ENCODE measurements at places on chromosomes 12 and 14.

GRCh38 chr12:93167841-93168492 lies 209.8 kb upstream of the NUDT4 start:
- no peak for DNase-seq

DNA sequence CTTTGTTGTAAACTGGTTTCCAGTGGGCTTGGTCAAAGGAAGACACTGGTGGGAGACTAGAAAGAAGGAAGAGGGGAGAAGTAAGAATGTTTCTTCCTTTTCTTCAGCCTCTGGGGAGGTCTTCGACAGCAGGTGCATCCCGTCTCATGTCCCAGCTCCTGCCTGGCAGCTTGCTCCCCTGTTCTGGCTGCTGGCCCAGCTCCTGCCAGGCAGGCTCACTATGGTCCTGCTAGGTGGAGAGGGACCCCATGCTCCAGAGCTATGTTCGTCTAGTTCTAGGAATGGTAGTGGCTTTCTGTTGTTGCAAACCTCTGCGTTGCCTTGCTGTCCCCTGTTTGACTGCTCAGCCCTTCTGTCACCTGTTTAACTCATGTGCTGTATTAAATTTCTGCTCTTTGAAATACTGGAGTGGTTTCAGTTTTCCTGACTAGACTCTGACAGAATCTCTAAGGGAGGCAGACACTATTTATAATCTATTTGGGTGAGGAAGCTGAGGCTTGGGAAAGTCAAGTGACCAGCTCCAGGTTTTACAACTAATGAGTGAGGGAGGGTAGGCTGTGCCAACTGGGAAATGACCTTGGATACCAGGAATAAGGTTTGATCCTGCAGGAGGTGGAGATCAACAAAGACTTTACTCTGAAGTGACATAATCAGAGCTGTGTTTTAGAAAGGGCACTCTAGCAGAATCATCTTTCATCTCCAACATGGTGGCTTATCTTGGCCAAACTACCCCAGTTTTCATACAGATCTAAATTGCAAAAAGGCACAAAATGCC lies 94.7 kb upstream of the DDHD1 start:
- DNase-seq = no peak

GRCh38 chr12:66767536-66767935 lies 88.7 kb upstream of the GRIP1 start:
- DNase-seq = no peak

DNA sequence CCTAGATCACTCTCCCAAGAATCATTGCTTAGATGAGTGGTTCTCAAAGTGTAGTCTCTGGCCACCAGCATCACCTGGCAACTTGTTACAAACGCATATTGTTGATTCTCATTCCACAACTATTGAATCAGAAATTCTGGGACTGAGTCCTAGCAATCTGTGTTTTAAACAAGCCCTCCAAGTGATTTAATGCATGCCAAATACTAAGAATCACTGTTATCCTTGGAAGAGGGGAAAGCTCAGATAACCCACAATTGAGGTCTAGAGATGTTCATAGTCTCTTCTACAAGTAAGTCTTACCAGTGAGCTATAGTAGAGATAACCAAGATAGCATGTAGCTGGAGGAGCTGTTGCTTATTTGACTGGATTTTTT lies 666.6 kb downstream of the DIO2 start:
- DNase-seq = peak; percentile 67

- DNase-seq = no peak
Observed at GRCh38 chr14:101116486-101117130, 213.1 kb upstream of the RTL1 start.

- no peak for DNase-seq
Observed at GRCh38 chr12:108302016-108302402, 37.1 kb downstream of the CMKLR1 start.

DNA sequence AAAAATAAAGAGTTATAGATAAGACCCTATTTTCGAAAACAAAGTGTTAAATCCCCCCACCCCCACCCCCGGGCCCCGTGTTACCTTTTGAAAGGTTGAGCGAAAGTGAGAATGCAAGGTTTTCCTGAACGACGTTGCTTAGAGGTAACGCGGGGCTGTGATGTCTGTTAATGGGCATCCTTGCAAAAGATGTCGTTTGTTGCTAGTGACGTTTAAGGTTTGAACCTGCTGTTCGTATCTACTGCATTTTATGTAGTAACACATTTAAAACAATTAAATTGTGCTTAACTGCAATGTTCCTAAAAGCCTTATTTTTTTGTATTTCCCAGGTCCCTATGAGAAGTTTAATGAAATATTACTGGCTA lies 1.2 kb downstream of the CPSF6 start:
- peak; percentile 20 for DNase-seq

DNA sequence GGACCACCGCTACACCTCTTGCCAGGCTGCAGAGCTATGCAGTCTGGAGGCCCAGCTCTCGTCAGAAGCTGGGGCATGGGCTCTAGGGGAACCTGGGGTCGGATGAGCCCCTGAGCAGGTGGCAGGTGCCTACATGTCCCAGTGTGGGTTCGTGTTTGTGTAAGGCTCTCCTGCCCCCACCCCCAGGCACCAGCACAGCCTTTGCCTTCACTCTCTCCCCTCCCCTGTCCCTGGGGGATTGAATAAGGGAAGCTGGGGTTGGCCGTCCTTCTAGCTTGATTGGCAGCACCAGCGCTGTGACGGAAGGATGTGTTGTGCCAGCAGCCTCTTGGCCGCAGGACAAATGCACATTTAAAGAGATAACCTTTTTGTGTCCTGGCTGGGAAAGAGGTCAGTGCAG lies 34.8 kb upstream of the TSPAN9 start:
- no peak for DNase-seq

GRCh38 chr12:3790642-3791041 lies 37.7 kb upstream of the CRACR2A start:
- DNase-seq = no peak

DNA sequence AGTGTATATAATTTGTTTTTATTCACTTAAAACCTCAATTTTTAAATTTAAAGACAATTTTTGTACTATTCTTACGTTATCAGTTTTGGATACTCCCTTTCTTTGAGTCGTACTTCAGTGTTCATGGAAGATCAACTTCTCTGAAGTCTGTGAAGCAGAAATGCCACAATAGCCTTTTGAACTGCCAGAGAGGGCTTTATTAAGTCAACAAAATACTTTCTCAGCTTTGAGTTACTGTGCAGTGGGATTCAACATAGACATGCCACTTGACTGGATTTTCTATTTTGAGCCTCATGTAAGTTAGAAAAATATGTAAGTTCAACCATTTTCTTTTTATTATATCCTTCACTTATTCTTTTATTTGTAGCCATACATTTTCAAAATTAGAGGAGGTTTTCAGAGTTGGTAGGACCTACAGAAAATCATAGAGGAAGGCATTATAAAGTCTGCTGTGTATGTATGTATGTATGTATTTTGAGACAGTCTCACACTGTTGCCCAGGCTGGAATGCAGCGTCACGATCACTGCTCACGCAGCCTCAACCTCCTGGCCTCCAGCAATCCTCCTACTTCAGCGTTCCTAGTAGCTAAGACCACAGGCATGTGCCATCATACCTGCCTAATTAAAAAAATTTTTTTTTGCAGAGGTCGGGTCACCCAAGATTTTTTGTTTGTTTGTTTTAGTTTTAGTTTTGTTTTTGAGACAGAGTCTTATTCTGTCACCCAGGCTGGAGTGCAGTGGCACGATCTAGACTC lies 31.3 kb upstream of the BCAT1 start:
- DNase-seq = no peak

GRCh38 chr12:96329545-96329944 lies 70.7 kb downstream of the CDK17 start:
- no peak for DNase-seq

DNA sequence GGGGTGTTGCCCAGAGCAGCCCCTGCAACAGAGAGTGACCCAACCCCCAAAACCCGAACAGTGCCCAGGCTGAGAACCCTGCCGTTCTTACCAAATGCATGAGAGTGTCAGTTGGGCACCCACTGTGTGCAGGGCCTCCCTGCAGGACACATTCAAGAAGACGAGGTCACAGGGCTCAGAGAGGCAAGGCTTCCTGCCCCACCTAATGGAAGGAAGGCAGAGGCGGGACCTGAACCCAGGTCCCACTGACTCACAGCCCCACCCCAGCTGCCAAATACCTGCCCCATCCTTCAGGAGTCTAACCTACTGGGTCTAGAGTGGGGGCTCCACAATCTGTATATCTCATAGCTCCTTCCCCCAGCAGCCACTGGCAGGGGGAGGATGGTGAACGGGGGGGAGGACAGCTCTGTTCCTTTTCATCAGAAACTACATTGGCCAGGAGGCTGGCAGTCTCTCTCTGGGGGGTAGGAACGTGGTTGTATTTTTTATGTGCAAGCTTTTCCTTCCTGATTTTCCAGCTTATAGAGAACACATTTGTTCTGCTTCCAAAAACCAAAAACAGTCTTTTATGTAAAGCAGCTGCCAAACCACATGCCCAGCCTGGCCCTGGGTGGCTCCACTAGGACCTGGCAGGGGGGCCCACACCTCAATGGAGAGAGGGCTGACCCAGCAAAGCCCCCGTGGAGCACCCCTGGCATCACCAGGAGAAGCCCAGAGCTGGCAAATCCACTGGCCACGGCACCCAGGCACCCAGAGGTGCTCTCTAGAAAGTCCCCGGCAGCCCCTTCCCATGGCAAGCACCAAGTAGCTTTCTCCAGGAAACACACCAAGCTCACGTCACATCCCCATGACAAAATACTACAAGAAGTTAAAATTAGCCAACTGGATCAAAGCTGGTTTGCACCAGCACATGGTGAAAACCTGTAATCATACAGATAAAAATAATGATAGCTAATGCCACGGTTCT lies 17.0 kb downstream of the NCOR2 start:
- DNase-seq = no peak

DNA sequence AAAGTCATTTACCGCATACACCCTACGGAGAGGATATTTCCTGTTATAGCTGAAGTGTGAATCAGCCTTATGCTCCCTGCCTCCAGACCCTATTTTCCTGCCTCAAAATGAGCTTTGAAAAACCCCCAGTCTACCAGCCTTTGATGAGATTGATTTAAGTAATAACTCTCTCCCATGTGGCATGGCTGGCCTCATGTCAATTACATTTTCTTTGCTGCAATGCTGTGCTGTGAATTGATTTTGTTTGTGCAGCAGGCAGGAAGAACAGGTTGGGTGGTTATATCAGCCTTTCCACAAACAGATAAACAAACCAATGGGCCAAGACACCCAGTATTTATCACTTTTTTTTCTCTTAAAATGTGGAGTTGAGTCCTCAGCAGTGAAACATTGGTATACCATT lies 1105.5 kb upstream of the TMEM132C start:
- no peak for DNase-seq

DNA sequence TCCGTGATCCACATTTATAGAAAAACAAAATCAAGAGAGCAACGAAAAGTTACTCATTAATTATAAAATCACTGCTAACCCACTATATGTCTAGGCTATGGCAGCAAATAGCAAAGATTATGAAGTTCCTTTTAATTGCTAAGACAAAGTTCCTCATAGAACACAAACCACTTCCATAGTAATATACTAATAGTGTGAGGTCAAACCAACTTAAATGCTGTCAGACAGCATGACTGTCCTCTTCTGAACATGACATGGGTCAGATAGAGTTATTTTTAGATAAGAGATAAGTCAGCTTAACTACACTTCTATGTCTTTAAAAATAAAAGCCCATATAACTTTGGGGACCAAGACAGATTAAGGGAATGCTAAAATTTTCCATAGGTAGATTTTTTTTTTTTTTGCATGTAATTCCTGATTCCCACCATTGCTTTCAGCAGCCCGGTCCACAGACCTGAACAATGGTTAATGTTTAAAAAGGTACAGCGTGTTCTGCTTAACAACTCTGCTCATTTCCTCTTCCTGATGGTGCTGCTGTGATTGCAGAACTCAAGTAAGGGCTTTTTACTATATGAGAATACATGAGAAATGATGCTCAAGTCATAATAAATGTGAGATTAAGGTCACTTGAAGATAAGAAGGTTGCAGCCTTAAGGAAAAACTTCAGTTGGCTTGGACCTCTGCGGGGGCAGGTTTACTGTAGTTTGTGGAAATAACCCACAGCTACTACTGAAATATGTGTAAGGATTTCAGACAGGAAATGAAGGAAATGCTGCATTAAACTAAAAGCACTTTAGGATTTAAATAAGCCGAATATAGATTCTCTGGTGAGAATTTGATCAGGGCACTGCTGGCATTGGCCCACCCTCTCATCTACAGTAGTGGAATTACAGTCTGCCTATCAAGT lies 37.7 kb upstream of the DUSP6 start:
- DNase-seq = no peak

DNA sequence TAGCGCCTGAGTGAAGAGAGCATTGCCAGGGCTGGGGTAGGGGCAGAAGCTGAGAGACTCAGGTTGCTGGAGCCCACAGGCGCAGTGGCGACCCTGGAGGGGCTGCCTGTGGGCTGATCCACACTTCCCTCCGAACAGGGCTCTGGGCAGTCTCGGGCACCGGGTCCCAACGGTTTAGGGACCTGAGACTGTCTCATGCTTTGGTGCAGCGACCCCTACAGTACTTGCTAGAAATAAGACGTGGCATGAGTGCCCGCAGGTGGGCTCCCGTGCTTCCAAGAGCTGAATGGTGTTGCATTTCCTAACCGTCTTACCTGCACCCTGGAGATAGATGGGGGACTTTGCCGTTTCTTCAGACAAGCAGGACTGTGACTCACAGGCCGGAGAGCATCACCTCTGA lies 57.4 kb downstream of the AACS start:
- DNase-seq = no peak

GRCh38 chr12:128978067-128978466 lies 124.8 kb downstream of the GLT1D1 start:
- no peak for DNase-seq

DNA sequence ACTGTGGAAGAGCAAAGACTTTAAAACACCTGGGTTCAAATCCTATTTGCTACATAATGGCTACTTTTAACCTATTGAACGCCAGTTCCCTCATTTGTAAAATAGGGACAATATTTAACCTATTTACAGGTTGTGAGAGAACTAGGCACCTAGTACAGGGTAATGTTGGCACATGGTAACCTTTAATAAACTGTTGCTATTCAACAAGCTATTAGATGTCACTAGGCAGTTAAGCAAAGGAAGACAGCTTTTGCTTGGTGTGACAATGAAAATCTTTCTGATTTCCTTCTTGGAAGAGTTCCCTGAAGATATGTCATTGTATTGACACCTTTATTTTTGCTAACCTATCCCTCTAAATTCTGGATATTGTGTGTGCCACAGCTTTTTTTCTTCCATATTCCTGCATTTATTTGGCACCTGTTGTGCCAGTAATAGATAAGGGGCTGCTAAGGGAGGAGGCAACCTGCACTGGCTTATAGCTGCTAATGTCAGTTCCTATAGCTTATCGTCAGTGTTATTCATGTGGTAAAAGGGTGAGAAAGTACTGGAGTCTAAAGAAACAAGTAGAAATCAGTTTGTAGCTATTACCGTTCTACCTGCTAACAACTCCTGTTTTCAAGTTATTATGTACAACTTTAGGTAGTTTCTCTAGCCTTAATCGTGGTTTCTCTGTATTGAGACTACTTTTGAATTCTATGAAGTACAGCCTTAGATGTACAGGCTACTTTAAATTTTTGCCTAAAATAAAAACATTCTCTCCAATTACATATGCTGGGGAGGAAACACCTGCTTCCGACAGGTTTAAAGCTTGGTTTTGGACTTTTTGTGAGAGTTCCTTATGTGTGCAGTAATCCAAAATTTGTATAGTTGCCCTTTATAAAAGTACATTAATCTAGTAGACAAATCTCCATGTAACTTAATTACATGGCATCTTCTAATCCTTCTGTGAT lies 24.3 kb downstream of the HIF1A start:
- DNase-seq = no peak

- DNase-seq = no peak
Observed at GRCh38 chr12:124538194-124539082, 29.0 kb downstream of the NCOR2 start.

GRCh38 chr12:125187780-125188741 lies 122.8 kb downstream of the AACS start:
- DNase-seq = no peak

All from fibroblast of mammary gland (primary cell).